ENCODE measurements at places on chromosomes 2 and 18. TPM values are rescaled to one million over a fixed set of nuclear protein-coding genes. Genes with fewer than 3 reads are reported as not detected.

ABCB11 gene
- polyA plus RNA-seq = 0.14 TPM

SCG2 gene
- 1.3 TPM for polyA plus RNA-seq

GRCh38 chr2:113741091-113741490 is 15.4 kb downstream of the SLC35F5 start:
- no peak for DNase-seq

DNA sequence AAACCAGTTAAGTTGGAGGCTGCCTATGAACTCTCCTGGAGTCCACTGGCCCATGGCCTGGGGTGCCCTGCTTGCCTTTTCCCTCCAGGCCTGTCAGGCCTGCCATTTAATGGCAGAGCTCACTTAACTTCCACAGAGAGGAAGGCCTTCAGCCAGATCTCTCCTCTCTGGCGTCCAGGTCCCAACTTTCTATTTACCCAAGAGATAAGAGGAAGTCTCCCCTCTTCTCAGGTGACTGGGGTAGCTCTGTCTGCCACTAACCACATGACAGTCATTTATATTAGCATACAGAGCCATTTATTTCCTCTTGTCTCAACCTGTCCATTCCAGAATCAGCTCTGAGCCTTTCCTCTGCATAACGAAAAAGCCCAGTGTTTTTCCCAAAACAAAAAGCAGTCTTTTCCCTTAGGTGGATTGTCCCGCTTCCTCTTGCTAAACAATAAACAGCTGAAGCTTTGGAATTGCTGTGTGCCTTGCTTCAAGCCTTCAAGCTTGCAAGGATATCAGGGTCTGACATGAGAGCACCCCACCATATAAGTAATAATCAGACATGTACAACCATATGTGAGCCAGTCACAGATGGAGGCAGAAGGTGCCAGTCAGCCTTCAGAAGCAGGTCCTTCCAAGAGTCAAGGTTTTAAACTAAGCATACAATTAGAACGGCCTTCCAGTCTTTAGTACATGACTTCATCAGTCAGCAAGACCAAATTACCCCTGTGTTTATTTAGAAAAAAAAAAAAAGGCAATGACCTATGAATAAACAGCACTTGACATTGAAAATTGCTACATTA is 71.2 kb upstream of the STPG4 start:
- DNase-seq = no peak

GRCh38 chr2:227510620-227510958 is 38.6 kb downstream of the AGFG1 start:
- no peak for DNase-seq

DNA sequence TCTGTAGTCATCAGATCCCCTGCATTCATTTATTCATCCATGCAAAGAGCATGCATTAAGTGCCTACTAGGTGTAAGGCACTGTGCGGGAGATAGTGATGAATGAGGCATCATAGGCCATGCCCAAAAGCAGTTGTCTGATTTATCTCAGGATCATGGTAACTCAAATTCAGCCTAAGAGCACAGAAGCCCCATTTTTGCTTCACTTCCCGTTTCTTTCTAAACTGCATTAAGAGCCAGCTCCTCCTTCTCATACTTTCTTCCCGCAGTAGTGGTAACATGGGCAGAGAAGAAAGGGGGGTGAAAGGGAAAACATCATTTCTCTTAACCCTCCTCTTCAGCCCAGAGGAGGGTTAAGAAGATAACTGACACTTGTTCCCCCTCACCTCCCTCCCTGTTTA is 2.9 kb downstream of the GPR45 start:
- DNase-seq = no peak

DNA sequence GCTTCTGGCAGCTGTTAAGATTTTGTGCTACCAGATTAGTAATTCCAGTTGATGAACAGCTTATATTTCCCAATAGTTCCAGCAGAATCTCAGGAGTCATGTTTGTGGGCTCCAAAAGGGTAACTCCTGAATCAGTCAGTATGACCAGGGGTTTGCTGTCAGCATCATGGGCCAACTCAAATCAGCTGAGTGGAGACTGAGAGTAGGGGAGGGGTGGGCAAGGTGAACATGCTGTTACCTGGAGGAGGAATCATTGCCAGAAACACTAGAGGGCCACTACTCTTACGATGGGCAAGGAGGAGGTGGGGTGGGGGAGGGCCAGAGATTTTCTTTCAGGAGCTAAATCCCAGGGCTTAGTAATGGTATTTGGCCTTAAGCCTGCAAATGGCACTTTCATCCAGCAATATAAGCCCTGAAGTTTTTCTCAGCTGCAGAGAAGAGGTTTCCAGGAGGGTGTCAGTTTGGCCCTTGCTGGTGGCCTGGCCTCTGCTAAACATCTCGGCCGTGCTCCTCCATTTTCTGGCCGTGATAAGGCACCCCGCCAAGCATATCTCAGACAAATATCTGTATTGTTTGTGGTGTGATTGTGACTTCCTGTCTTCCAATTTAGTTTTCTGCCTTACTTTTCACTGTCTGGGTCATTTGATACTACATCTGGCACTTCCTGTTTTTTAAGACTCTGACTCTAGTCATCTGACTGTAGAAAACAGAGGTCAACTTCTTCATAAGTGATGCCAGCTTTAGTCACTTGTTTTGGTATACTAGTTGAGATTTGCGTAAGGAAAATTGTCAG is 120.5 kb upstream of the CXCR4 start:
- peak; percentile 18 for DNase-seq

DNA sequence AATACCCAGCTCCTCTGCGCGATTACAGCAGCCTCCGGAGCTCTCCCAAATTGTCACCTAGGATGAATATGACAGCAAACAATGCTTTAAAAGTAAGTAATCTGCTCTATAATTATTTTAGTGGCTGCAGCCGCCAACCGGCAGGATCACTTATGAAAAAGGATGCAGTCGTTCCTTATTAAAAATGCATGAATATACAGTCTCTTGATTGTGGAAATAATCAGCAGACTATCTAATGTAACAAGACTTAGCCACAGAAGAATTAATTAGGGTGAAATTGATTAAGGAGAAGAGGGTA is 71.8 kb upstream of the STPG4 start:
- no peak for DNase-seq

- DNase-seq = no peak
These were observed 32.9 kb upstream of the EDAR start for GRCh38 chr2:109021895-109022300.
